ENCODE measurements at places on chromosomes 12 and 14.

- no peak for DNase-seq
These were observed 4.9 kb downstream of the AMN start for GRCh38 chr14:102927346-102927877.

GRCh38 chr12:83468988-83469908 is 782.5 kb downstream of the TMTC2 start:
- no peak for DNase-seq

DNA sequence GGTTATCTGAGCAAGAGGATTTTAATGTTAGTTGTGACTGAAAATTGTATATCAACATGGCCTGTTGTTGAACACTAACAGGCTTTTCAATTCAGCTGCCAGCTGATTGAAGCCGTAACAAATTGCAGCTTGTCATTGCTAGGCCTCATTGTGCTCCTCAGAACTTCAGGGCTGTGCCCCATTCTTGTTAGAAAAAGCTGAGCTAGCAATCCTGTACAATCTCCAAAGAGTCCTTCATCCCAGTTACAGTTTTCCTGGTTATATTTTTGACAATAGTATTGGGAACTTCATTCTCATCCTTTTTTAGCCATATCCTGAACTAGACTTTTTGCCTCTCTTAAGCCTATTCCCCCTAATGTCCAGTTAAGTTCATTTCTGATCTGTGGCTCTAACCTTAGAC is 564.1 kb upstream of the ATXN7L3B start:
- DNase-seq: no peak

- DNase-seq: no peak
These were observed 125.6 kb upstream of the FGD4 start for GRCh38 chr12:32273712-32274111.

GRCh38 chr12:712172-712863 is 40.1 kb upstream of the WNK1 start:
- DNase-seq: no peak

DNA sequence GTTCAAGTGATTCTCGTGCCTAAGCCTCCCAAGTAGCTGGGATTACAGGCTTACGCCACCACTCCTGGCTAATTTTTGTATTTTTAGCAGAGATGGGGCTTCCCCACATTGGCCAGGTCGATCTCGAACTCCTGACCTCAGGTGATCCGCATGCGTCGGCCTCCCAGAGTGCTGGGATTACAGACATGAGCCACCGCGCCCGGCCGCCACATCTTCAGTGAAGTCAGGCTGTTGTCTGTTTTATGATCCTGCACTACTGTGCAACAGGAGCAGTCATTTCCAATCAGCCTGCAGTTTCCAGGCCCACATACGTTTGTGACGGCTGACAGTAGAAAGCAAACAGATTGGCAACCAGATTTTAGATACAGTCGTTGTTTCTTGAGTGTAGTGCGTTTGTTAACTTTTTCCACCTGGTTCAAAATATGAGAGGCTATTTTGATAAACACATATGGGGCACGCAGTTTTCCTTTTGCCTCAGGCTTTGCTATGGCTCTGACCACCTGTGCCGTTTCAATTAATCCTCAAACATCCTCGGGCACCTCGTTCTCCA is 74.8 kb downstream of the LGMN start:
- no peak for DNase-seq

GRCh38 chr12:89083491-89083890 is 268.8 kb downstream of the DUSP6 start:
- DNase-seq: peak; percentile 80

GRCh38 chr12:100539202-100539601 is 34.3 kb upstream of the GAS2L3 start:
- DNase-seq: peak; percentile 19

- no peak for DNase-seq
These were observed 181.6 kb upstream of the LMNTD1 start for GRCh38 chr12:25734529-25735180.

DNA sequence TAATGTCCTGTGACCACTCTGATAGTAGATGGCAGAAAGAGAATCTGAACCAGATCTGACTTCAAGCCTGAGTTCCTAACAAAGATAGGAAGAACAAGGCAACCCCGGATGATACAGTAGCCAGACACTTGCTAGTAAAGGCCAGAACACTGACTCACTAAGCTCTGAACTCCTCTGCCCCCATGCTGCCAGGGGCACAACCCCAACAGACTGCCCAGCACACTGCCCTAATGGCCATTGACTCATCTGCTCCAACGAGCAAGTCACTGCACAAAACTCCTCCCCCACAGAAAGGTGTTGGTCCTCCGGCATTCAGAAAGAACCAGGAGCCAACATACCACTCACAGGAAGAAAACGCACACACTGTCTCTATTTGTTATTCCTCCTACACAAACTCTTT is 179.6 kb upstream of the NUDT4 start:
- DNase-seq: no peak

DNA sequence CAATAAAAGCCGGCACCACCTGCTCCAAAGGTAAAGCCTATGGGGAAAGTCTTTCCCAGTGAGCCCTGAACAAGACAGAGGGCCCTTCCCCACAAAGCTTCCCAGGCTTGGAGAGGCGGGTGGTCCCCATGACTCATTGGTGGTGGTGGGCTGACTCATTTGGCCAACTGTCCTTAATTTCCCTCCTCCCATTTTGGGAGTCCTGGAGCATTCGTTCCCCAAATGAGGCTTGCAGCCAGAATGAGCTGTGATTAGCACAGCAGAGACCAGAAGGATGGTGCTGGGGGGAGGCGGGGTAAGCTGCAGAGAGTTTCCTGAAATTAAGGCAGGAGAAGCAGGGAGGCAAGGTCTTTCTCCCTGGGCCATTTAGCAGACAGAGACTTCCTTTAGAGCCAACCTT is 241.7 kb downstream of the DPF3 start:
- DNase-seq: no peak

- no peak for DNase-seq
These were observed 43.0 kb downstream of the ITPR2 start for GRCh38 chr12:26789731-26790644.

DNA sequence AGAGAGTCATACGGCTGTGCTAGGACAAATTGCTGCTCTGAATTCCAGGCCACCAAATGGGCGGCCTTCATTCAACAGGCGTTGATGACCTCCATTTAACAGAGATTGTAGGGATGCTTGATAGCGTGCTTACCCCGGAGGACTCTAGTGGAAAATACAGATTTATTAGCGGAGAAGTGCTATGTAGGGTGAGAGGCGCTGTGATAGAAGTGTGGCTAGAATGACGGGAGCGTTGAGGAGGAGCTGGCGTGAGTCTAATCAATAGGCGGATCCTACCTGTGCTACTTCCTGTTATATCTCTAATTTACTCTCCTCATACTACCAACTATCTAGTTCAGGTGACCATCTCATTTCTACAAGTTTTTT is 668 bp downstream of the MRPS35 start:
- peak; percentile 52 for DNase-seq

Data from KBM-7 (cell line).